ENCODE measurements at places on chromosomes 12 and 14.

DNA sequence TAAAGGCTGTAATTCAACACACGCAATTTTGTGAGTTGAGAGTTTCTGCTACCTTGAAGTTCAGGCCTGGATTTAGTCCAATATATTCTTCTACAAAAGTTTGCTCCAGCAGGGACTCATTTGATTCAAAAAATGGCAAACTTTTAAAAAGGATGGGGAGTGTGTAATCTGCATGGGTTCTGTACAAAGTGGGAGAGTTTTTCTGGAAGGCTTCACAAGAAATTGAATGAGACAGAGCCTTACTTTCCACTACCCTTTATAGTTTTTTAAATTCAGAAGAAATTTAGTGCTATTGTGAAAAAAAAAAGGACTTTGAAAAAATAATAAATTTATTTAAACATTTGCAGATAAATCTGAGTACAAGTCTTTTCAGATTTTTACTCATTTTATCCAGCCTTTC is 116.9 kb downstream of the METTL25 start:
- no peak for DNase-seq

DNA sequence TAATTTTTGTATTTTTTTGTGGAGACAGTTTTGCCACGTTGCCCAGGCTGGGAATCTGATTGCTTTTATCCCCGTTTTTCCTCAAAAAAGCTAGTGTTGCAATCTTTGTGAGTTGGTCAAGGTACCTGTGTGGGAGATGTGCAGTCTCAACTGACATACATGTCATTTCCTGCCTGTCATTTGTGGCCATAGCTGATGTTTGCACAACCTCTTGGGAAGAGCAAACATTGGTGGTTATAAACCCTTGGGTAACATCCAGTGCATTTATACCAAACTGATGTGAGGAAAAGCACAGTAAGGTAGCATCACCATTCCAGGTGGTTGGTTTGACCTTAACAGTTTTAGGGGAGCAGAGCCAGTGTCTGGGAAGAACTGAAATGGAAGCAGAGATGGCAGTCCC is 54.7 kb downstream of the ATG14 start:
- DNase-seq = no peak

GRCh38 chr12:104459368-104459909 is 2.7 kb downstream of the CHST11 start:
- DNase-seq = no peak

- no peak for DNase-seq
These were observed 7.6 kb upstream of the USP15 start for GRCh38 chr12:62252576-62252975.

DNA sequence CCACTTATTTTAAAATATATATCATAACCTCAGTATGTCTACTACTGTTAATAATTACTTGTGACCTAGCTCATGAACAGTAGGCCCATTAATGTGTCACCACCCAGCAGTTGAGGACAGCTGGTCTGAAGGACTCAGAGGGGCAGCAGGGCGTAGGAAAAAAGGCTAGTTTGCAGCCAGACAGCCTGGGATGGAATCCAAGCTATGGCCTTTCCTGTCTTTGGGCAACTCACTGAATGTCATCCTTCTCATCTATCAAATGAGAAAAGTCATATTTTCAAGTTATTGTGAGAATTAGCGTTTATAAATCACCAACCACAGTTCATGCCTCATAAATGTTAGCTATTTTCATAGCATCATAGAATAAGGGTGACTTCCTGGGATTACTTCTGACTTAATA is 12.3 kb downstream of the DENND5B start:
- no peak for DNase-seq

Data from left renal pelvis (tissue), 4 donors.